Thymus (tissue), 14 donors: ENCODE measurements at places on chromosomes 1 and 21. TPM values are rescaled to one million over a fixed set of nuclear protein-coding genes. Genes with fewer than 3 reads are reported as not detected.

PDZK1 gene
- polyA plus RNA-seq = 1.5 TPM

LCE1A gene
- 1.0 TPM for polyA plus RNA-seq

DNA sequence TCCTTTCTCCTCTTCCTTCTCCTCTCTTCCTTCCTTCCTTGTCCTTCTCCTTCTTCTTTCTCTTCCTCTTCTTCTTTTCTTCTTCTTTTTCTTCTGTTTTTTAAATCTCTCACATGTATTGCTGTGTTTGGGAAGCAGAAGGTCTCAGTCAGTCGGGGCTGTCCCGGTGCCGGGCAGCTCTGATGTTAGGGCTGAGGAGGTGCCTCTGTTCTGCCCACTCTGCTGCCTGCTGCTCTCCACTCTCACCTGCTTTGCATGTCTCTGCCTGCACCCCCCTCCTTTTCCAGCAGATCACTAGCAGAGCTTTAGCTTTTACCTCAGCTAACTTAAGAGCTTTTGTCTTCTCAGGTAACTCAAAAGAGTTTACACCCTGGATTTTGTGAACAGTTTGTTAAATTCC, 276.6 kb downstream of the CHRM3 start:
- no peak overlapping the region for H3K4me3 ChIP-seq
- no peaks in the 10 kb centered on the region for H3K36me3 ChIP-seq
- no peaks in the 10 kb centered on the region for H3K4me1 ChIP-seq
- no peaks in the 10 kb centered on the region for H3K27me3 ChIP-seq
- no peak overlapping the region for H3K27ac ChIP-seq
- DNase-seq = no peak

DNA sequence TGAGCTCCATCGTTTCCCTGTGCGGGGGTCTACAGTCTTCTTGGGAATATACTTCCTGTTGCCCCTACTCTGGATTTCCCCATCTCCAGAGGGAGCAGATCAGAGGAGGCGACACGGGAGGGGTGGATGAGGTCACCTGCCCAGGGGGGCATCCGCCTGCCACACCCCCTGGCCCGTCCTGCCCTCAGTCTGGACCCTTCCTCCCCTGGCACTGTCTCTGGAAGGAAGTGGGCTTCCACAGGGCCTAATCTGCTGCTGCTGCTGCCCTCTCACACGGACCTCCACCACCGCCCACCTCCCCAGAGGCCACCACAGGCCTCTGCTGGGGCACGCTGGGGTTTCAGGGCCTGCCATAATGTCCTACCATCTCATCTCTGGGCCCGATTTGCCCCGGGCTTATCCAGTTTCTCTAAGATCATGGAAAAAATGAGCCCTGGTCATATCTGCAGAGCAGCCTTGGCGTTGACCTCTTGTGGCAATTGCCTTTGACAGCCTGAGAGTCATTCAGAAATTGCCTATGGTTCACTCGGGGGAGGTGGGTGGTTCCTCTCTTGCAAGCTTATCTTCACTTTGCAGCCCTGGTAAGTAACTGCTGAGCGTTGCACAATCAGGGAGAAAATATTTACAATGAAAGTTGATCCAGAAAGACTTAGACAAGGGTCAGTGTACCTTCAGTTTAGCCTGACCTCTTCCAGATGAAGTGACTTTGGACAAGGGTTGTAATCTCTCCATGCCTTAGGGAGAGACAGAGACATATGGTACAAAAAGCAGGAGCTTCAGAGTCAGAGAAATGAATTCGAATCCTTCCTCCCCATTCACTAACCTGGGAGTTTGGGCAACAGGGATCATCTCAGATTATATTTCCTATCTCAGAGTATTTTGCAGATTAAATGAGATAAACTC, 252.4 kb downstream of the TOMM20 start:
- no peaks in the 10 kb centered on the region for H3K27me3 ChIP-seq
- H3K36me3 ChIP-seq = no peaks in the 10 kb centered on the region
- DNase-seq = no peak
- H3K4me3 ChIP-seq = no peak overlapping the region

GRCh38 chr1:1337793-1338147, 6.7 kb downstream of the TAS1R3 start:
- peaks cover 11% of the 10 kb centered on the region for H3K36me3 ChIP-seq
- H3K27me3 ChIP-seq = no peaks in the 10 kb centered on the region
- no peak overlapping the region for H3K4me3 ChIP-seq
- no peak overlapping the region for H3K27ac ChIP-seq
- no peaks in the 10 kb centered on the region for H3K4me1 ChIP-seq

- DNase-seq = peak; percentile 65
- H3K36me3 ChIP-seq = peaks cover 11% of the 10 kb centered on the region
- H3K27me3 ChIP-seq = no peaks in the 10 kb centered on the region
- peaks cover 19% of the 10 kb centered on the region for H3K4me1 ChIP-seq
- peak overlapping the region; percentile 98 for H3K27ac ChIP-seq
Measured at GRCh38 chr1:150235294-150235851, 539 bp downstream of the ANP32E start.
